ENCODE measurements at places on chromosomes 4 and X.

DNA sequence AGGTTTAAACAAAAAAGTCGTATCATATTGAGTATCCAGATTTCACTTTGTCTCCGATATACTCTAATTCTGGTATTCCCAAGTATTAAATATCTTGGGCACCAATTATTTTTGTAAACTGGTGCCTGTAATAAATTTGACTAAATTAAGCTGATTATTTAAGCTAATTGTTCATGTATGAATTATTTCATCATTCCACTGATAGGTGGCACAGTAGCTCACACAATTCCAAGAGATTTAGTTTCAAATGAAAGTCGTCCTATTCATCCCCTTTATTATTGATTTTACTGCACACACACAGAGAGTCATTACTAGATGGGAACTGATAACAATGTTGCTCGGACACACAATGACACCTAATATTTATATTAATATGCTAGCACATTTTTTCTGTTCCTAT, 432.4 kb downstream of the DMD start:
- no peak for DNase-seq

- no peak for DNase-seq
These were observed 50.3 kb downstream of the GASK1B start for GRCh38 chr4:158122501-158122900.

DNA sequence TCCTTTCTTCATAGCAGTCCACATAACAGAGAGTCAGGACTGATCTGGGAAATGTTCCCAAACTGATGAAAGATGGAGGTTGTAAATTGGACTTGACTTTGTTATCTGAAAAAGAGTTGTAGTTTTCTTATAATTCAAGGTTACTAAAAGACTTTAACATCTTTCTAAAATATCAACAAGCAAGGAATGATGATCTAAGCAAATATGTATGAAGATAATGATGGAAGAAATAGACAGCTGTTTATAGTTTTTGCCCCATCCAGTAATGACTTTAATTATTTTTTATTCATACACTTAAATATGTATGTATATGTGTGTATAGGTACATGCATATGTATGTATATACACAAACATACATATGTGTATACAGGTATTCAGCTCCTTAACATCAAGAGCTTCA, 411.1 kb upstream of the SPOCK3 start:
- no peak for DNase-seq

DNA sequence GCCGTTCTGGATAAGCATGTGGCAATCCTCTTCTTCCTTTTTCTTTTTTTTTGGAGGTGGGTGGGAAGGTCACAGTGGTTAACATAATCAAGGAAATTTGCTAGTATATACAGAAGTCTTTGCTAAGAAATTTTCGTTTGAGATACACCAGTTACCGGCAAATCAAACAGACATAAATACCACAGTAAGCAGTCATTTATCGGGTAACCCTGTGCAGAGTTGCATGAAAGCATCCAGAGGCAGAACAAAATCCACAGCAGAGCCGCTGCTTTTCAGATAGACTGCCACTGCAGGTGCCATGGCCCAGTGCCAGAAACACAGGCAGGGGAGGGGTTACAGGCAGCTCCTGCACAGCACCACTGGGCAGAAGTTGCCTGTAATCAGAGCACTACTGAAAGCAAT, 179.1 kb upstream of the MAB21L2 start:
- DNase-seq: peak; percentile 25

DNA sequence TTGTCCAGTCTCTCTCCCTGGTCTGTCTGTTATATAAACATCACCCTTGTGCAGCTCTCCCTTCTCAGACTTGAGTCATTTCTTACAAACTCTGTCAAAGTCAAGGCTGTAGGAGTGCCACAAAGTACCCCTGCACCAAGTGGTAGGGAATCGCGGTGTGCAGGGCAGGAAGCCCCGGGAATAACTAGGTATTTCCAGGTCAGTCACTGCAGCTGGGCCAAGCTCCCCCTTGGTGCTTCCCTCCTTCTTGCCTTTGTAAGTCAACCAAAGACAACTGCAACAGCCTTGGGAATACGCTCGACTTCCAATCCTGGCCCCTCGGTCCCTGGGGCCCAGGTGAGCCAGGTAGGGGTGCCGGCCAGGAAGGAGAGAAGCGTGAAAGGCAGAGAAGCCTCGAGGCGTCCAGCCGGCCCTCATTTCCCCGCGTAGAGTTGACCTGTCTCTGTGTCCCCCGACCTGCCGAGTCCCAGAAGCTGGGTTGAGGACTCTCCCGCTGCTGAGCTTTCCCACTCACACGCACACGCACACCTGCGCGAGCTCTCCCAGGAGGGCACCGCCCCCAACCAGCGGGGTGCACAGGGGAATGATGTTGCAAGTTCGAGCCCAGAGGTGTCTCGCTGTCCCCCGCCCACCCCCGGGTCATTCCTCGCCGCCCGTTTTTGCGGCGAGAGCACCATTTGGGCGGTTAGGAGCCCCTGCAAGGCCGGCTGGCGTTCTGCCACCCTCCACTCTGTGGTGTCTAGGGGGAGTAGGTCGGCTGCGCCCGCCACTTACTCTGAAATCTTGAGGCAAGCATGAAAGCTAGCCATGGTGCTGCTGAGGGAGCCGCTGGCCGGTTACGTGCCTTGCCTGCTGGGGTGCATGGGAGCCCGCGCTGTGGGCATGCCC, 22.8 kb upstream of the KIAA1210 start:
- no peak for DNase-seq

GRCh38 chr4:163991298-163991865, 496.9 kb downstream of the TMA16 start:
- no peak for DNase-seq

DNA sequence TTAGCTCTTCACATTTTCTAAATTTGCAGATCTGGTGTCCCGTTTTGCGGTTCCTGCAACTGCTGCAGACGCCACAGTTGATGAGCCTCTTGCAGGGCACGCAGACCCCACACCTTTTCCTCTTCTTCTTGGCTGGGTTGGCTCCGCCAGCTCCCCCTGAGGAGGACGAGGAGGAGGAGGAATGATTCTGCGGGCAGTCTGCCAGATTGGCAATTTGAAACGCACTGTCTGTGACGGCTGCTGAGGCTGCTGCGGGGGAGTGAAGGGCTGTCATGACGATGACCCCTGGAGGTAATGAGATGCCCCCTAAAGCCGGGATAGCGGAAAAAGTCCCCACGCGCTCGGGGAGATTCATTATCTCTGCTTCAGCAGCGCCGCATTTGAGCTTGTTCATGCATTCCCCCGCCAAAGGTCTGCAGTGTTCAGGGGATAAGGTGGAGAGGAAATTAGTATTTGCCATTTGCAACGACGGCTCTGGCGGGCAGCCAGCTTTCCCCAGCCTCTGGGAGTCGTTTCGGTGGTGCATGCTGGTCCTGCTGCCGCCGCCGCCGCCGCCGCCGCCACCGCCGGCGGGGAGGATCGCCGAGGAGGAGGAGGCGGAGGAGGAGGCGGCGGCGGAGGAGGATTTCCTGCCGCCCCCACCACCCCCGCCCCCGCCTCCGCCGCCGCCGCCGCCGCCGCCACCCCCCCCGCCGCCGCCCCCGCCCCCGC, 3.8 kb downstream of the CXXC4 start:
- DNase-seq: peak; percentile 54

DNA sequence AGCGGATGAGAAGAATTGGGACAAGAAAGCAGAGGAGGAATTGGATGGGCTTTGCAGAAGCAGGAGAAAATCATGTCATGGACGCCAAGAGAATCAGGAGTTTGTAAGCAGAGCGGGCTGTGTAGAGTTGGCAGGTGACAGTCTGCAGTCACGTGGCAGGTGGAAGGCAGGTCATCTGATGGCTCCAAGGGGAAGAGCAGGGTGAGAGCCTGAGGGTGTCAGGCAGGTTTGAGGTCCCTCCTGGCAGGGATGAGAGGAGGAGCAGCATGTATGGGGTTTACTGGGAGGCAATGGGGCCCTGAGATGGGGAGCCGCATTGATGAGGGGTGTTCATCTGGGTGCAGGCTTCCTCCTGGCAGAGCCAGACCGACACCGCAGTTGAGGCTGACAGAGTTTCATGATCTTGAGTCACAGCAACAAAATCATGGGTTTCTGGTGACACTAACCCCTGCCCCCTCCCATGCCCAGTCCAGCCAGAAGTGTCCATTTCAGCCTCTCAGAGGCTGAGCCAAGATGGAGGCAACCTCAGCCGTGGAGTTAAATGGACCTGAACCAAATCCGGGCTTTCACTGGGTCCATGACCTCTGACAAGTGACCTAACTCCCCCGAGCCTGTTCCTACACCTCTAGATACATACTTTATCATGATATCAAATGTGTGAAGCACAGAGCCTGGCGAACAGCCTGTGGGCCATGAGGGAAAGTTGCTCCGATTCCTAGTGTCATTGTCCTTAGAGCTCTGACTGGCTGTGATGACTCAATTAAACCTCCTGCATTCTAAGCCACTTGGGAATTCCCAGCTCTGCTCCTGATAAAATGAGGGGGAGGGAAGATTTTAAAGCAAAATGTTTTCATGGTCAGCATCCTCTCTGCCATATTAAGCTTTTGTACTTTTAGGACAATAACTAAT, 36.1 kb downstream of the EVC start:
- no peak for DNase-seq

DNA sequence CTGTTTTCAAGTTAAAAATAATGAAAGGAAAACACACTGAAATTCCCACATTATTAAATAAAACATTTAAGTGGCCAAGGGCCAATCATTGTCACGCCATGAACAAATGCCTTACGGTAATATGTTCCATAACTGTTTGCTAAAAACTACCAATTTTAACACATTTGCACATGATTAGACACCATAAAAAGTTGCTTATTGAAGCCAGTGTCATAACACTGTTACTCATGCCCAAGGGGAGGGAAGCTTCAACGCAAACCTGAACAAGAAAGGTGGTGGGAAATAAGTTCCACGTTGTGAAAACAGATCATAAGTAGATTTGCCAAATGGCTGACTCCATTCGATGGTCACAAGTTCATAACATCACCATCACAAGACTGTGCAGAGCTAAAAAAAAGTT, 739.3 kb upstream of the FAM241A start:
- no peak for DNase-seq

DNA sequence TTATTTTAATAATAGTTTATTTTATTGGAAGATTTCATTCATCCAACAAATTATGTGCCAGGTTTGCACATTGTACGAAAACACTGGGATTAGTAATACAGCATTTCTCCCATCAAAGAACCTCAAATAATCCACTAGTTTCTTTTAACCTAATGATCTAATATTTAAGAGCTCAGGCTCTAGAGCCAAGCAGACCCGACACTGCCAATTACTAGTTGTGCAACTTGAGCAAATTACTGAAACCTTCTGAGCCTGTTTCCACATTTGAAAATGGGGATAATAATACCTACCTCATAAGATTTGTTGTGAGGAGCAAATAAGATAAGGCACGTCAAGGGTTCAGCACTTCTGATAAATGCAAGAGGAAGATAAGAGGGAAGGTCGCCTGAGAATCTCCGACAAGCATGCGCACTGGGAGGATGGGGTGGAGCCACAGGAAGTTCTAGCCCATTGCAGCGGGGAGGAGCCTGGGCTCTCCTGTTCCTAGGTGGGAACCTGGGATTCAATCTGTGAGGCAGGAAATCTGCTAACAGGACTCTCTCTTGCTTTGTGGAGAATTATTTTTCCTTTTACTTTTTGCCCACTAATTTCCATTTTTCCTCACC, 141.5 kb upstream of the SMAD1 start:
- no peak for DNase-seq

DNA sequence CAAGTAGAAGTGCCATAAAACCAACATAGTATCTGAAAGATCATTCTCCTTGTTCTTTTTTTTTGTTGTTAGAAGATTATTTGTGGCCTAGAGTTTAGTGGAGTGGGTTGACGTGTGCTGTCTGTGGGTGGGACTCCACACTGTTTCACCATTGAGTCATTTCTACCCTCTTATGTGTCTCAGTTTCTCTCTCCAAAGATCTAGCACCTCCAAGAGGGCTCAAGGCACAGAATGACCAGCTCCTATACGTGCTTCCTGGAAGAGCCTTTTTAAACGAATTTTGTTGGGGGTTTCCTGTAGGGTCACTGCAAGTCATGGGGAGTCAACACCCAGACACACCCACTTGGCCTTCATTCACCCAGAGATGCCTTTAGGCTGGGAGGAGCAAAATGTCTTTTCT, 150.1 kb downstream of the KLF8 start:
- no peak for DNase-seq

- DNase-seq: no peak
These were observed 231.5 kb upstream of the DIAPH2 start for GRCh38 chrX:96453139-96453538.

GRCh38 chrX:49166914-49167739, 4.6 kb downstream of the MAGIX start:
- no peak for DNase-seq

DNA sequence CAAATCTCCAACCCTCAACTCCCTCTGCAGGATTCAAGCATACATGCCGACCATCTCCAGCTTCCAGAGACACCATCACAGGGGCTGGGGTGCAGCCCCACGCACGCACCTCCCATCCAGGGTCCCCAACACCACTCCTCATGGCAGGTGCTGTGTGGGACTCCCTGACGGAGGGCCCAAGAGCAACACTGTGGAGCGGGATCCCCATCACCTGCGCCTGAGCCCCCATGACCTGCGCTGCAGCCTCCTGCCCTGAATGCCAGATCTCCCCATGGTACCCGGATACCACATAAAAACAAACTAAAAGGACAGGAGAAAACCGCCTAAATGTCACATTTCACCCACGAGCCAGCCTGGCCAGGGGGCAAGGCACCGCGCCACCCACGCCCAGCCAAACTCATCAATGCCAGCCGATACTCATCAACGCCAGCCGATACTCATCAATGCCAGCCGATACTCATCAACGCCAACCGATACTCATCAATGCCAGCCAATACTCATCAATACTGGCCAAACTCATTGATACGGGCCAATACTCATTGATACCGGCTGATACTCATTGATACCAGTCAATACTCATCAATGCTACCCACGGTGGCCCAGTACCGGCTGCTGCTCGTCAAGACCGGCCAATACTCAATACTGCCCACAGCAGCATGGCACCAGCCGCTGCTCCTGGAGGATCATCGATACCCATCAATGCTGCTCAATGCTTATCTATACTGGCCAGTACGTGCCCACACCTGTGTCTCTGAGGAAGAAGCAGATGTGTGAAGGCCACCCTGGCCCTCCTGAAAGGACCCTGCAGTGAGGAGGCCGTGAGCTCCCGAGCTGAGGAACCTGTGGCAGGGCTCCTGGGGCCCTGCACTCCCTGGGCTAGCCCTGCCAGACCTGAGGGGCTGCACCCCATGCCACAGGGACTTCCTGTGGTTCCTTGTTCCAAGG, 6.2 kb downstream of the CTBP1 start:
- DNase-seq: no peak

- DNase-seq: no peak
These were observed 92.5 kb upstream of the BRS3 start for GRCh38 chrX:136395271-136395670.

DNA sequence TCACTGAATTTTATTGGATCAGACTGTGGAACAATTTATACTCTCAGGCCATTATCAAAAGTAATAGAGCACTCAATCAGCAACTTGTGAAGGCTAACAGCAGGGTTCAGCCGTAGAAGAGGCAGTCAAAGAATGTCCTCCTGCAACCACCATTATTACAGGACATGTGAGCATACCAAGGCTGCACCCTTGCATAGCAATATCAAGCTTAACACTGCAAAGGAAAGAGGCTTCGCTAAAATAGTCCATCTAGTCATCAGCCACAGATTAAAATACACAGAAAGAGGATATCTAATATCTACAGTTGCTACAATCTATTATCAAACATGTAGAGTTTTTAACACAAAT, 42.9 kb upstream of the TMPRSS11B start:
- no peak for DNase-seq

- no peak for DNase-seq
These were observed 103.6 kb upstream of the BCOR start for GRCh38 chrX:40201329-40201885.

Measured in anterior cingulate cortex (tissue), 58 donors.